AG20443 (cell line): ENCODE measurements at places on chromosomes 5 and 9.

GRCh38 chr5:65137631-65138030, 344.1 kb downstream of the ADAMTS6 start:
- no peak for DNase-seq

DNA sequence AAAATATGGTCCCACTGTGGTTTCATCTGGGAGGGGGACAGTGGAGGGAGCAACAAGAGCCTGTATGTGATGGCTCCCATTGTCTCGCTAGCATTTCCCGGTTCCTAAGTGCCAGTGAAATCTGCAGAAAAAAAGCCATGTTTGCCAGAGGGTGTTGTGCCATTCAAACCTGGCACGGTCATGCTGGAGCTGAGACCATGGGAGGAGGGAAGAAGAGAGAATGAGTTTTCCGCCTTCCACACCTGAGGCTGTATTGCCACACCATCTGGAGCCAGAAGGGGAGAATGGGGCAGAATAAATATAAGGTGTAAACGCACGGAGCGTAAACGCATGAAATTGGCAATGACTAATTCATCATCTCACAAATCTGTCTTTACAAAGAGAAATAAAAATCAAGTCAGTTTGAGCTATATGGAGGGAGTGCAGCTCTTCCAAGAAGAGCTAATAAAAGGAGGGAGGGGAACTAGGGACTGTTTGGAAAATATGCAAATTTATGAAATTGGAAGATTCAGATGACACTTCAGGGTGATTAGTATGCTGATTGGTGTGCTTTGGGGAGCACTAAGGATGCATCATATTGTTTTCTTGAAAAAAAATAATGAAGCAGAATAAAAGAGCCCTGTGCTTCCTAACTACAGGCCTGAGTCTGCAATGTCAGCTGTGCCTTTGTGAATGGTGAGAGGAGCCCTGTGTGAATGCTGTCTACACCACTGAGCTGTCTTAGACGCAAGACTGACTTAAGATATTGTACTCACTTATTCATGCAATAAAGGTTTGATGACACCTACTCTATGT, 237.9 kb downstream of the NSG2 start:
- no peak for DNase-seq

DNA sequence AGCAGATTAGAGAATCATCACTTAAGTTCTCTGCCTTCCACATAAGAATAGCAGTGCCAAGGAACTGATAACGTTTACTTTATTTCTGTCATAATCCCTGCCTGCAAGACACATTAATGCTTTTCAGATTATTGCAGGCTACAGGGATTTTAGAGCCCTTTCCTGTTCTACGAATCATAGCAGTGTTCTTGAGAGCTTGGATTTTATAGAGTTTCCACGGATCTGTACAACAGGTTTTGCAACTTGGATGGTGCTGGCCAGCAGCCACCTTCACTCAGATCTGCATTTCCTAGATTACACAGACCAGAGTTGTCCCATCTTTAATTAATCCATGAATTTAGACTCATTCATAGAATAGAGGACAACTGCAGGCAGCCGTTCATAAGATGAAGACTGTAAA, 38.1 kb downstream of the SLC12A2 start:
- DNase-seq = no peak

- no peak for DNase-seq
Observed at GRCh38 chr5:159782197-159782994, 133.9 kb upstream of the ADRA1B start.

DNA sequence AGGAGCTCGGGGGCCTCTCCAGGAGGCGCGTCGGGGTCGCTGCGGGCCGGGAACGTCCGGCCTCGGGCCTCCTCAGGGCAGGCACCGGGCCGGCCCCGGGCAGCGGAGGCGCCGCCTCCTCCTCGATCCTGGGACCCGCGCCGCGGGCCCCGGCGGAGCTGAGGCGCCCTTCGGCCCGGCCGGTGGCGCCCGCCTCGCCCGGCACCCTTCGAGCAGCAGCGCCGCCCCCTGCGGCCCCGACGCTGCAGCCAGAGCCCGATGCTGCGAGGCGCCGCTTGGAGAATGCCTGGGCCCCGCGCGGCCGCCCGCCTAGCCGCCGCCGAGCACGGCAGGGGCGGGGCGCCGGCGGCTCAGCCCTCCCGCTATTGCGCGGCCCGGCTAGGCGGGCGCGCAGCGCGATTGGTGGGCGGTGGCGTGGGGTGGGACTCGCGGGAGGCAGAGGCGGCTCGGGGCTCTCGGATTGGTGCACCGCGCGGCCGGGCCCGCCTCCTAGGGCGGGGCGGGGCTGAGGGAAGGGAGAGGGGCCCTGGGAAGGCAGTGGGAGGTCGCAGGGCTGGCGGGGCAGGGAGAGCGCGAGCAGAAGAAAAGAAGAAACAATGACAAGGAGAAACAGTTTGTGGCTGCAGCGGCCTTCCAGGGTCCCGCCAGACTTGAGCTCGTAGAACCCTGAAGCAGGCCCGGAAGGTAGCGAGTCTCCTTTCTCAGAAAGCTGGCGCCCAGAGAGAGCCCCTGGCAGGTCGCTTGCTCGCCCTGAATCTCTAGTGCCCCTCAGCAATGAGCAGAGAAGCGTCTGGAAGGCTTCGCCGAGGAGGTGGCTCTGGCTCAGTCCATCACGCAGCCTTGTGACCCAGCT, at the start of gene EEIG1:
EEIG1 (minus strand) TSS at position 284 of the 853 bp plus-strand sequence. CDS start 852 bp downstream, outside the sequence.
- peak; percentile 99 for DNase-seq

DNA sequence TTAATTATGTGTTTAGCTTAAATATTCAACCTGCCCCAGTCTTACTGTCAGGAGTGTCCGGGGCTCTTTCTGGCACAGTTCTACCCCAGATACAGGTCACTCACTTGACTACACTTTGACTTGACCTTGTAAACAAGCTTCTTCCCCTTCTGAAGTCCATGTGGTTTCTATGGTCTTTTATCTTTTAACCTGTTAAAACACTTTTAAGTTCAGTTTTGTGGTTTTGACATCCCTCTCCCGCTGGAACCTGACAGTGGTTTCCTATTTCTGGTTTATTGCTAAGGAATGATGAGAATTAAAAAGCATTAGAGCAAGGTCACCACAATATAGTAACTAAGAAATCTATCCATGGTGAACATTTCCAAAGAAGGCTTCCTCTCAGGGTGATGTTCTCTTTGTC, 300.1 kb downstream of the TMEM167A start:
- DNase-seq = no peak

GRCh38 chr9:71783120-71783523, 14.8 kb upstream of the CEMIP2 start:
- DNase-seq = peak; percentile 20

DNA sequence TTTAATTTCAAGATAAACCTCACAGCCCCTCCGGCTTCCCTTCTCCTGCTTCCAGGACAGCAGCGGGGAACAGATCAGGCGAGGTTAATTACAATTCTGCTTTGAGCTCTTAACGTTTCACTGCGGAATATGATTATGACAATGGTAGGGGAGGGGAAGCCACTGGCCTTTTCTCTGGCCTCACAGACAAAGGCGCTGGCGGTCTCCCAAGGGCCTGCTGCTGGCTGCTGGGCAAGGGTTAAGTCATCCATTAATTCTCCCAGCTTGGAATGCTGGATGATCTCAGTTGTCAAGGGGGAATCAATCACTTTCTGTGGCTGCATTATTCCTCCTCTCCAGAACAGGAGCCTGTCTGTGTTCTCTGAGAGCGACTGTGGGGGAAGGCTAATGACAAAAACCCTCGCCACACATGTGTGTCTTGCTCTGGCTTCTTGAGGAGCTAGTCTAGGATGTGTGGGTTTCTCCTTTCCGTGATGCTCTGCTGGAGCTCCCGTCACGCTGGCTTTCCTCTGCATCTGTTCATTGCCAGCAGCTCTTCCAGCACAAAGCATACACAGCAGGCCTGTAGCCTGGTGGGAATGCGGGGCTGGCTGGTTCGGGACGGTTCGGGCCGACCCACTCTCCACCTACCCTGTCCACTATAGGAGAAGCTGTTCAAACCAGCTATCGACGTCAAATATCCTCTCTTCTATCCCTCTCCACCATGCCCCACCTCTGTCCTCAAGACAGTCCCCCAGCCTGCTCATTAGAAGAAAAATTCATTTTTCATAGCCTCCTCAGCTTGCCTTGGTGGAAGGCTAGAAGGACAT, 82.8 kb downstream of the DCP2 start:
- peak; percentile 80 for DNase-seq

GRCh38 chr9:93207860-93208734, 24.2 kb downstream of the WNK2 start:
- no peak for DNase-seq

DNA sequence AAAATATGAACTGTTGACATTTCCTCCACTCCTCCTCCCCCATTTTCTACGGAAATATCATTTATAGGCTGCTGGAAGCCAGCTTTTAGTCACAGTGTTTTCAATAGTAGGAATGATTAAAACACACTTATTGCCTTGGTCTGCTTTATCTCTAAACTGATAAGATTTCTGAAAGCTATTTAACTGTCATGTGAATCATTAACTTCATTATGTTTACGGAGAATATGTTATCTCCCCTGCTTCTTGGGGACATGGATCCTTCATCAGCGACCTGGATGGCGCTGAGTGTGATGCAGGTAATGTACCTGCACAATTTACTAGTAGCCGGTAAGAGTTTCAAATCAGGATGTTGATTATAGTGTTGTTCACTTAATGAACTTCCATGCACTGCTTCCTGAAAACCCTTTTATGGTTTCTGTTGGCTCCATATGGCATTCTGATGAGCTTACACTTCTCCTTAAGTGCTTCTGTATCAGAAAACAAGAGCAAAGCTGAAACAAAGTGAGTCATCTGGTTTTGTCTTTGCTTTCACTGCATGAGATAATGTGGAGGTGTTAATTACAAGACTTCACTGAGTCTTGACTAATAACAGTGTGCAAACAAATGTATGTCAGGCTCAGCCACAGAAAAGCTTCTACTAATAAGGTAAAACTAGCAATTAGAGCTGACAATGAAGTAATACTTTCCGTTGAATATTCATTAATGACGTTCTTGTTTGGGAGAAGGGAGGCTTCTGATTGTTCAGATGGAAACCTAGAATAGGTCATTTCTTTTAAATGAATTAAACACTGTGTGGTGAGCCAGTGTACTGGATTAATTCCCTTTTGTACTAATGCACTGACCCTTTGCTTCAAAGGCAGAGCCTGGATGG, 162.4 kb upstream of the ZNF608 start:
- DNase-seq = no peak

- no peak for DNase-seq
Observed at GRCh38 chr5:112077180-112077579, 320.2 kb upstream of the NREP start.

GRCh38 chr5:142400415-142400814, 75.6 kb upstream of the SPRY4 start:
- no peak for DNase-seq

- no peak for DNase-seq
Observed at GRCh38 chr9:36263683-36264082, 5.4 kb upstream of the GNE start.

DNA sequence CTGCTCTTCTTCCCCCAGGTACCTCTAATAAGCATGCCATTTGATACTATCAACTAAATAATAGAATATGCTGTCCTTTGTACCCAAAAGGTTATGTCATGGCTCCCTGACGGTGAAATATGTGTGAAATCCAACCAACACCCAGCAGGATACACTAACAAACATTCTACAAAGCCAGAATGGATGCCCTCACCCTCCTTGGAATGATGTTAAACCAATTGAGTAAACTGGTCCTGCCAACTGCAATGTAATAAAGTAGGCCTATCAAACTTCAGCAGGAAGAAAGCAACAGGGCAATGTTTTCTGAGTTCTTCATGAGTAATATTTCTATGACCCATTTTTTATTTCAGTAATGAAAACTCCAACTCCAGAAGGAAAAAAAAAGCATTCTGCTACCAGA, 24.9 kb downstream of the RGMB start:
- DNase-seq = no peak

GRCh38 chr5:19802686-19803085, 185.3 kb downstream of the CDH18 start:
- DNase-seq = no peak
